ENCODE measurements at places on chromosomes 3 and 15.
A peak's percentile ranks its signal among the peaks of the same experiment; 100 is the strongest.

- no peak for DNase-seq
Measured at GRCh38 chr15:33371159-33371558, 60.4 kb downstream of the RYR3 start.

DNA sequence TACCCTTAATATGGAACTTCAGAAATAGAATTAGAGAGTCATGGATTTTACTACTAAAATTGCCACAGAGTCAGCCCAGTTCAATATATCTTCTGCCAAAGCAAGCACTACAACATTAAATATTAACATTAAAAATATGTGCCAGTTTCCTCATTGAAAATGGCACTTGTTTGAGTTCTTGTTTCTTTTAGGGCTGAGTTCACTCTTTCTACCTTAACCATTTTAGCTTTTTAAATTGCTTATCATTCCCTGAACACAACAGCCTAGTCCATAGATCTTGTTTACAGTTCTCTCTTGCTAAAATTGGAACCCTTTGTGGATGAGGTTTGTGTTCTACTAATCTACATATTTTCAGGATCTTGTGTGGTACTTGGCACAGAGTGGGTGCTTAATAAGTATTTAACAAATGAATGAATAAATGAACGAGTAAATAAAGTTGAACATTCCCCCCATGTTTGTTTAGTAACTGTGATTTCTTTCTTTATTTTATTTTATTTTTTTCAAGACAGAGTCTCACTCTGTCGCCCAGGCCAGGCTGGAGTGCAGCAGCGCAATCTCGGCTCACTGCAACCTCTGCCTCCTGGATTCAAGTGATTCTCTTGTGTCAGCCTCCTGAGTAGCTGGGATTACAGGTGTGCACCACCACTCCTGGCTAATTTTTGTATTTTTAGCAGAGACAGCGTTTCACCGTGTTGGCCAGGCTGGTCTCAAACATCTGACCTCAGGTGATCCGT is 46.0 kb upstream of the SLC7A14 start:
- no peak for DNase-seq

DNA sequence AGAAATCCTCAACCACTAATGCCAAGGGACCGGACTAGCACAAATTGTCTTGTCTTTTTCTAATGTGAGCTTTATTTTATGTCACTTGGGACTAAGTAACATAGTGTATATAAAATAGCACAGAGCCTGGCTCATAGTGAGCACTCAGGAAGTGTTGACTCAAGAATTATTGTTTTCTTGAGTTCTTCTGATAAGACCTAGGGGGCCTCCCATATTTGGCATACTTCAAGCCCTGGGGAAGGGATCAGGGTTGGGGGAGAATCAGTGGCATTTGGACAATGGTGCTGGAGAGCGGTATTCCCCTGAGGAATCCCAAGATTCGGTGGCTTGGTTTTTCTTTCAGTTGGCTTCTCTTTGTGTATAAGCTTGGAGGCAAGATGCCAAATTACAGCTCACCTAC is 19.4 kb downstream of the ZNF80 start:
- DNase-seq: no peak

DNA sequence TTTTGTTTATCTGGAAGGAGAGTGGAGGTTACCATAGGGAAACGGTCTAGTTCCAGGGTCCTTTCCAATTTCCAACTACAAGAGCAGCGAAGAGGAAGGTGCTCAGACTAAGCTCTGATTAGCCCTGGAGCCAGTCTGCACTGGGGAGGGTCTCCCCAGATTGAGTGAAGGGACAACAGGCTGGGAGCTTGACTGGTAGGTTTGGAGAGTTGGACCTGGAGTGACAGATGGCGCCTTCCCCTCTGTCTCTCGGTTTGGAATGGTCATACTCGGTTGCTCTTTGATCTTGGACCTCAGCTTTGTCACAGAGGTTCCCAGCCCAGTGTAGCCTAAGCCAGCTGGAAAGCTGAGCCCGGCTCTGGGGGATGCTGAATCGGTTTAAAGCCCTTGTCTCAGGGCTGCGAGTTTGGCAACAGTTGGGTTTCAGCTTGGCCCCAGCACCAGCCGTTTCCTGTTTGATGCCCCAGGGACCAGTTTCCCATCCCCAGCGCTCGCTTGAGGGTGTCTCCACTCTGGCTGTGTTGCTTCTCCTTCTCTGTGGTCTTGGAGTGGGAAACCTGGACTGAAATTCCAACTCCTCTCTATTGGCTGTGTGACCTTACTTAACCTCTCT is 53.1 kb upstream of the ULK4 start:
- peak; percentile 40 for DNase-seq

- DNase-seq: no peak
Measured at GRCh38 chr15:61033319-61033718, 195.8 kb downstream of the RORA start.

GRCh38 chr3:181808053-181808452 is 96.3 kb downstream of the SOX2 start:
- DNase-seq: no peak

DNA sequence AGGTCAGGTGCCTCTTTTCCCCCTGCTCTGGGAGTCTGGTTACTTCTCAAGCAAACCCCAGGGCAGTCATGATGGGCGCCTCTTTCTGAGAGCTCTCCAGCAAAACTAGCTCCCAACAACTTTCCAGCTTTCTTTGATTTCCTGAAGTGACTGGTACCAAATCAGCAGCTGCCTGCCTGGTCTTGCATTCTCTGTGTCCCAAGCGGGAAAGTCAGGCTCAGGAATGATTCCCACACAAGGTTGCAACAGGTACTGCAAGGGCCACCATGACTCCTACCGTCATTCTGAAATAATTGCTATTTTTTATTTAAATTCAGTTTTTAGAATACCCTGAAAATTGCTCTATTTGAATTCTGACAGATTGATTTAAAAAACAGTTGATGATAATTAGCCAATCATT is 658.7 kb downstream of the SQOR start:
- no peak for DNase-seq

GRCh38 chr15:29686445-29687203 is 135.6 kb downstream of the TJP1 start:
- DNase-seq: no peak

- DNase-seq: no peak
Measured at GRCh38 chr3:111106993-111107661, 35.5 kb downstream of the NECTIN3 start.

- DNase-seq: no peak
Measured at GRCh38 chr3:189988854-189989253, 131.8 kb downstream of the P3H2 start.

DNA sequence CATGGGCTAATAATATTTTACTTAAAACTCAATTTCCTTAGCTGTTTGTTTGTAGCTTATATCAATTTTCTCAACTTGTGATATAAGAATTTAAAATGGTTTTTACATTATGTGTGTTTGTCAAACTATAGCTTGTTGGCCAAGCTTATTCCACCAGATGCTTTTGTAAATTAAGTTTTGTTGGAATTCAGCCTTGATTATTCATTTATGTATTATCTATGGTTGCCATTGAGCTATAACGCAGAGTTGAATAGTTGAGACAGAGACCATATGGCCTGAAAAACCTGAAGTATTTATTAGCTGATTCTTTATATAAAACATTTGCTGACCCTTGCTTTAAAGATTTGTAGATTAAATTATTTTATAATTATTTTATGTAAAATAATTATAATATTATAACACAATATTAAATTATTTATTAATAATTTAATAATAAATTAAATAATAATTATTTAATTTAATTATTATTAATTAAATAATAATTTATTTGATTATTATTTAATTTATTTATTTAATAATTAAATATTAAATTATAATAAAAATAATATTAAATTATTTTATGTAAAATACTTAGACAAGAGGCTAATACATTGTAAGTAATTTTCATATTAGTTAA is 779.6 kb upstream of the NECTIN3 start:
- no peak for DNase-seq

DNA sequence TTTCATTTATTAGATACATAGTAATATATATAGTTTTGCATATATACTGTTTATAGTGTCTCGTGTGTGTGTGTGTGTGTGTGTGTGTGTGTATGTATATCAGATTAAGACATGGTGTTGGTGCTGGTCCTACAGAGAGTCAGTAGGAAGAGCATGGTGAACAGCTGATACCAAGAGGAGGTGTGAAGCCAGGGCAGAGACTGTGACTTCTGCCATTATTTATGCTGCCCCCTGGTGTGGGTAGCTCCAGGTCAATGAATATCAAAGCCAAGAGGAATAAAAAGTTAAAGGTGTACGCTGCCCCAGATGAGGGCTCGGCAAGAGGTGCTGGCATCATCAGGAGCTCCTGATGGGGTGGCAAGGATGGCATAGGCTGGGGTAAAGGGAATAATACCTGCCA is 299.5 kb upstream of the RASGRP1 start:
- DNase-seq: no peak

GRCh38 chr3:5187920-5188418 is 462 bp downstream of the EDEM1 start:
- peak; percentile 75 for DNase-seq

- DNase-seq: peak; percentile 69
Measured at GRCh38 chr15:85408270-85408746, 27.9 kb downstream of the AKAP13 start.

- no peak for DNase-seq
Measured at GRCh38 chr3:172127929-172128580, 88.7 kb downstream of the FNDC3B start.

DNA sequence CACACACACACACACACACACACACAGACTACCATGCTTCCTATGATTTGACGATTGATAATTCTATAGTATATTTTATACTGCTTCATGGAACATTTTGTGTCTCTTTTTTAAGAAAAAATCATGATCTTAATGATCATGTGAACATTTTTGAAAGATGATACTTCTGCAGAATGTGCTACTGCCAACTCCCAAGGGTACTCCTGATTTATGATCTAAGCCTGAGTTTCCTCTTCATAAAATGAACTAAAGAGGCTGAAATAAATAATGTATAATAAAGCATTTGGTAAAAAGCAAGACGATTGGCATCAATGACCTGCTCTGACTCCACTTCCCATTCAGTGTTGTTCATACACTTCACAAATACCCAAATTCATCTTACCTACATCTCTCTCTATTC is 333.8 kb upstream of the RBMS3 start:
- DNase-seq: no peak

DNA sequence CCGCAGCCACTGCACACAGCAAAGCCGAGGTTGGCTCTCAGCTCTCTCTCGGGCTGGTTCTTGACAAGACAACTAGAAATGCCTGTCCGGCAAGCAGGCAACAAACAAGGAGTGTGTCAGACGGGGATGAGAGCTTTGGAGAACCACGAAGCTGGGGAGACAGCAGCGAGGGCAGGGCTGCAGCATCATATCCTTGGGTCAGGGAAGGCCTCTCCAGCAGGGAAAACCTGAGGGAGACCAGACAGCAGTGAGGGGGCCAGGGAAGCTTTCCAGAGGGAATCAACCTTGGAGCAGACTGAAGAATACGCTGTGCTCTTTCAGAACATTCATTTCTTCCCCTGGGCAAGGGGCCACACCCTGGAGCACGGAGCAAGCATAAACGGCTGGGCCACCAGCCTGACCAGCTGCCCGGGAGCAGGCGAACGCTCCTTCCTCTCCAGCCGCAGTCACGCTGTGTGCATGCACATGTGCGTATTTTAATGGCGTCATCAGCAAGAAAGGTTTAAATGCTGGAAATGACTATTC is 58.7 kb downstream of the CHSY1 start:
- no peak for DNase-seq

- no peak for DNase-seq
Measured at GRCh38 chr3:141878817-141879216, 2.4 kb downstream of the ATP1B3 start.

DNA sequence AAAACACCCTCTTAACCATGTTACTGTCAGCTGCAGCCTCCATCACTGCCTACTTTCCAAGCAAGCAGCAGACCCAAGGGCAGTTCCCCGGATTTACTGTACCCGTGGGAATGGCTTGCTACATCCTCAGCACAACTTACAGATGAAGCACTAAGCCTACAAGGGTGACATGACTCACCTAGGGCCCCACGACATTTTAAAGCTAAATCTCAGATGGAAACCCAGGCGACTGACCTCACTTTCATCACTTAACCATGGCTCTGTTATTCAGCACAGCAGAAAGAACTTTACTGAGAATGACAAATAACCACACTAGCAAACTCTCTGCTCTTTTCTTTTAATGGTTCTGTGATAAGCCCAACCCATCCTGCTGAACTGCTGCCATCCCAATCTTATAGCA is 65.6 kb downstream of the SUMF1 start:
- DNase-seq: no peak

DNA sequence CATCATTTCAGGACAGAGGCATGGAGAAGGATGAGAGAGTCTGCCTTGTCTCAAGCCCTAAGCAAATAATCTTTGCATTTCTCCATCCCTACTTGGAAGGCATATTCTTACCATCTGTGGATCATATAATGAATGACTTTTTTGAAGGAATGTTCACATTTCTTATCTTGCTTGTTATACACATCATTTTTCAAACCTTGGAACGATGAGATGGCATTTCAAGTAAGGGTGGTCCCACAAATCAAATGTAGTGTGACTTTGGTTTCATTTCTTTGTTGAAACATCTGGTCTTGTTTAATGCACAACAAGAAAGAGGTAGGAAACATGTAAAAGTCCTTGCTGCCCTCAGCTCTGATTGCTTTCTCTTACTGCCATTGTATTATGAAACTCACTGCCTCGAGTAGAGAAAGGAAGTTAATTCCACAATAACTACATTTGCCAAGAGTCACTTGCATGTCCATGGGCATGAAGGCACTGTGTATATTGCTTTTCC is 32.1 kb downstream of the RBMS3 start:
- DNase-seq: no peak

DNA sequence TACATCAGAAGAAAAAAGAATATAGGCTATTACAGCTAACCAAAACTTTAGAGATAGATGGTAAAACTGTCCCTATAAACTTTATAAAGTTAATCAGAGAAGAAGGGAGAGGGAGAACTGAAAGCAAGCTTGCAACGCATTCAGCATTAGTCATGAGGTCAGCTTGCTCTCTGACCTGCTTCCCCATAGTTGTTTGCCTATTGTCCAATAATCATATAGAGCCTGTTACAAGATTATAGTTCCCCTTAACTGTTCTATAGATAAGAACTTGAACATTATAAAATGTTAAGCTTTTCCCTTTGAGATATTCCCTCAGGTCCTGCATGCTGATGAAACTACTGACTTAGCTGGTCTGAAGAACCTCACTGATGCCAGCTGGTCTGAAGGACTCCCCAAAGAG is 74.5 kb downstream of the CPNE4 start:
- peak; percentile 72 for DNase-seq

DNA sequence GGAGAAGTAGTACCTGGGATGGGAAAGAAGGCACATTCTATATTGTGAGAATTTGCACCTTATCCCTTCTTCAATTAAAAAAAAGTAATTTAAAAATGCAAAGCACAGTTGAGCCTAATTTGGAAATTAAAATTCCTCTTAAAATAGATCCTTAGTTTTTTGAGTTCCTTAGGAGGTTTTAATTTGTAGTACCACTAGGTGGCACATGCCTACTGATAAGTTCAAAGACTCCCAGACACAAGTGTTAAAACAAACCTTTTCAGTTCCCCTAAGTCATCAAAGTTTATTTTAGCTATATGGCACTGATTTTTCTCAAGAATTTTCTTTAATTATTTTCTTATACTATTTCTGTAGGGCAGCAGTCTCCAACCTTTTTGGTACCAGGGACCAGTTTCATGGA is 127.6 kb upstream of the AZI2 start:
- peak; percentile 5 for DNase-seq

GRCh38 chr15:67548862-67549651 is 6.6 kb downstream of the MAP2K5 start:
- DNase-seq: peak; percentile 21

- no peak for DNase-seq
Measured at GRCh38 chr3:128577711-128578110, 72.9 kb downstream of the RPN1 start.

- no peak for DNase-seq
Measured at GRCh38 chr3:14522768-14523167, 17.4 kb downstream of the GRIP2 start.
